Uterus (tissue), 4 donors: ENCODE measurements at places on chromosomes 1 and 21. TPM values are rescaled to one million over a fixed set of nuclear protein-coding genes. Genes with fewer than 3 reads are reported as not detected.

DNA sequence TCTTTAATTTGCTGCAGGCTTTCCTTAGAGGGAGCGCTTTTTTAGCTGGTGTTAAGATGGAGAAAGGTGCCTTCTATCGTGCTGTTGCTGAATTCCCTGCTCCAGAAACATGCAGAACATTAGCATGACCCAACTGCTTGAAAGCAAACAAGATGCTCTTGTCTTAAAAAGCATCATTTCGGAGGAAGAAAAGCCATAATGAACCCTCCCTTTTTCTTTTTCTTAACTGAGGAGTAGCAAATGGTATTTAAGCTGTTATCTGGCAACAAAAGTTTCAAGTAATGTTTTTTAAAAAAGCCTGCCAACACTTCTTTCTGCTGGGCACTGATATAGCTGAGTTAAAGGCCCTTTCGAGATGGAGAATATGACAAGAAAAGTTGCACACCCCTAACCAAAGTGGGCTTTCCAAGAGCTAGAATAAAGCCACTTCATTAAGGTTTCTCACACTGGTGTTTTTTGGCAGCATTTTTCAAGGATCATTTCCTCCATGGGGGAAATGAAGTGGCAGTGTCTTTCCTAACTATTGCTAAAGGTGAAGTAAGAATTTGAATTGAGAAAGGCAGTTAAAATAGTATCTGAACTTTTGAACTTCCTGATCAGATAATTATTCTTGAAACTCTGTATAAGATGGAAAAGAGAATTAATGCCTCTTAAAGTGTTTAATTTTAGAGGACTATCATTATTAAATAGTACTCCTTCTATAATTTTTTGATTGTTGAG, 38.8 kb downstream of the ST6GALNAC5 start:
- DNase-seq: no peak

DNA sequence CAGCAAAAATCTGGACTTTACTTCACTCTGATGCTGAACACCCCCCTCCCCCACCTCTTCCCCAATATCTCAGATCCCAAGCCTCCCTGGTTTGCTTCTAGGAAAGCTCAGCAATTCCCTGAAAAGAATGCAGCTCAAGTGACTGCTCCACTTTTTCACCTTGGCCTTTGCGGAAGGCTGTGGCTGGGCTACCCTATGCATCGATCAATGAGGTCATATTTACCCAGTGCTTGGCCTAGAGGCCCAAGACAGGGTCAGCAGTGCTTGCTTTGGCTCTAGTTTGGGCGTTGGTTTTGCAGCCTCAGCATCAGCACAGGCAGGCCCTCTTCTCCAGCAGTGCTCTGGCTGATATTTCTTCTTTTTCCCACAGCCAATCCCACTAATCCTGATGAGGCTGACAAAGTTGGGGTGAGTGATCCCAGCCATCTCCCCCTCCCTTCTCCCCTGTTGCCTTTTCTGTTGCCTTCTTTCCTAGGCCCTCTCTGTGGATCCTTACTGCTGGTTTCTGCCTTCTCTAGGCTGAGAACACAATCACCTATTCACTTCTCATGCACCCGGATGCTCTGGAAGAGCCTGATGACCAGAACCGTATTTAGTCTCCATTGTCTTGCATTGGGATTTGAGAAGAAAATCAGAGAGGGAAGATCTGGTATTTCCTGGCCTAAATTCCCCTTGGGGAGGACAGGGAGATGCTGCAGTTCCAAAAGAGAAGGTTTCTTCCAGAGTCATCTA, 14.2 kb downstream of the FCGR2B start:
- no peak for DNase-seq

DCDC2B gene
- total RNA-seq: not detected

DNA sequence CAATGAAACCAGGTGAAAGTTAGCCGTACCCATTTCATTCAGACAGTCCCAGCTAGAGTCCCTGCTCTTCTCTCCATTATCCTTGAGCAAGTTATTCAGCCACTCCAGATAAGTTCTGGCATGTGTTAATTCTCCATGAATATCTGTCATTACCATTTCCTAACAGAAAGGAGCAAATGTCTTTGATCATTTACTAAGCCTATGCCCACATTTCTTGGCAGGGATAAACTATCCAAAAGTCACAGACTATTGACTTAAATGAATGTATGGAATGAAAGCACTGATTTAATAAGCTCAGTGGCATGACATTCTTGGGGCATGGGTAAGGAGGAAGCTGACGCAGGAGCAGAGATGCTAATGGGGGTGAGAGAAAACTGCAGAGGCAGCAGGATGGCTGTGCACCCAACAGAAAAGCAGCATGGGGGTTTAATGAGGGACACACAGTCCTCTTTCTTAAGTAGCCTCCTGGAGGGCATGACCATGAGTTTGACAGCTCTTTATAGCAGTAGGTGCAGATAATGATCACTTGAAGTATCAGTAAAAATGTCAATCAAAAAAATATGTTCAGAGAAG, 17.6 kb upstream of the DHCR24 start:
- no peak for DNase-seq

PSMB4 gene
- total RNA-seq: 249 TPM

- no peak for DNase-seq
These were observed 39.2 kb upstream of the CTTNBP2NL start for GRCh38 chr1:112356765-112357164.

- DNase-seq: peak; percentile 67
These were observed 14.4 kb downstream of the SMYD3 start for GRCh38 chr1:246492611-246493245.

FCN3 gene
- 4.7 TPM for total RNA-seq

CACNA1S gene
- total RNA-seq: 0.07 TPM

DNA sequence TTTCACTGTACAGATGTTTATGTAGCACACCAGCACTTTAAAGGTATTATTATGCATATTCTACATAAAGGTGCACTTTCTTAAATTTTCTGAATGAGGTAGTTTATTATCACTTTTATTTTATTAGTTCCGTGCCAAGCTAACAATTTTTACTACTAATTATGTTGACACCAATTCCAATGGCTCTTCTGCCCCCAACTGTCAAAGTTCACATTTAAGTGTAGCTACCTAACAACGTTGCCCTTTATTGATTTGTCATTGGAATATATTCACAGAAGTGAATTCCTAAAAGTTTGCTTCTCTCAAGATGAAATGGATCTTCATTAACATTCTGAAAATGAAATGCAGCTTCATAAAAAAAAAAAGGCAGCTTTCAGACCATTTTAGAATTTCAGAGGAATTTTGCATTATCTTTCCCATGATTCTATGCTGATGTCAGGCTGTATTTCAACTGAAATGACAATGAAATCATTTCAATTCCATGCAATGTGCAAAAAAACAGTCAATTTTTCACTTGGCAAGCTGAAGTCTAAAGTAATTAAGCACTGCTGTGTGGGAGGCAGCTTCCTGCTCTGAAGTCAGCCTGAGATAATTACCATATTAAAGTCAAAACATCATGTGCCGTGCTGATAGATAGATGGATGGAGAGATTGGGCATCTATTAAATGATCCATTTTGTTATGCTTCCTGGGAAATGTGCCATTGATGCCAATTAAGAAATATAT, 229.2 kb downstream of the TTLL7 start:
- no peak for DNase-seq

- DNase-seq: no peak
These were observed 28.0 kb upstream of the FOXO6 start for GRCh38 chr1:41333146-41333784.

DNA sequence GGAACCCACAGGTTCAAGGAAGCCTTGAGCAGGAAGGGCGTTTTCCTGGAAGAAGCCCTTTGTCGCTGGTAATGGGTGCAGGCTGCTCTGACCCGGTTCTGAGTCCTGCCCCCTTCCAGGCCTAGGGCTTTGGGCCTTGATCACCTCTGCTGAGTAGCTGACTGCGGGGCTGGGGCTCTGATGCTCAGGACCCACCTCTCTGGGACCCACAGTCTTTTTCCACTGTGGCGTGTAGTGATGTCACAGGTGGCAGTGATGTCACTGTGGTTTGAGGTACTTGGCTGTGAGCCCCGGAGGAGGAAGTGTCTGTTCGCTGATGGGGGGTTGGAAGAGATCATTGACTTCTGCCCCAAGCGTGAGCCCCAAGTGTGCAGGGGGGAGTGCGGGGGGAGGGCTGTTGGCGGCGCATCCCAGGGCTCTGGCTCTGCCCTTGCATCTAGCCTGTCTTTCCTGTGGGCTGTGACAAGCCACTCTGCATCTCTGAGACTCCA, 6.9 kb downstream of the TNFRSF1B start:
- DNase-seq: peak; percentile 47

- DNase-seq: no peak
These were observed 100.4 kb downstream of the MRPL37 start for GRCh38 chr1:54300401-54300800.

NR5A2 gene
- total RNA-seq: 16.0 TPM

KANK4 gene
- not detected for total RNA-seq

DNA sequence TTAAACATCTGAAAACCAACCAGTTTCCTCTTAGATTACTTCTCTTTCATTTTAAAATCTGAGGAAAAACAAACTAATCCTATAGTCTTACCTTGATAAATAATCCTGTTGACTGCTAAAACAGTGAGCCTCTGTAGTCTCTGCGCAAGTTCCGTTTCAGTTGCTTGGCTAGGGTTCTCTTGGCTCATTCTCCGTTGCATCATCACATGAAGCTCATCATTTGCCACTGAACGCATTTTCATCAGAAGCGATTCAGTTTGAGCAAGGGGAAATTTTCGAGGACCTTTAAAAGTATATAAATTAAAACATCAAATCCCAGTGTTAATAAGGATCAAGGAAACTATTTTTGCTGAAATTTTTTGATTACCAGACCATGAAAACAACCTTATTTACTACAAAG, 96.7 kb upstream of the GNG4 start:
- DNase-seq: peak; percentile 21

GRCh38 chr21:34129039-34129891, 55.9 kb downstream of the MRPS6 start:
- DNase-seq: peak; percentile 59

DNA sequence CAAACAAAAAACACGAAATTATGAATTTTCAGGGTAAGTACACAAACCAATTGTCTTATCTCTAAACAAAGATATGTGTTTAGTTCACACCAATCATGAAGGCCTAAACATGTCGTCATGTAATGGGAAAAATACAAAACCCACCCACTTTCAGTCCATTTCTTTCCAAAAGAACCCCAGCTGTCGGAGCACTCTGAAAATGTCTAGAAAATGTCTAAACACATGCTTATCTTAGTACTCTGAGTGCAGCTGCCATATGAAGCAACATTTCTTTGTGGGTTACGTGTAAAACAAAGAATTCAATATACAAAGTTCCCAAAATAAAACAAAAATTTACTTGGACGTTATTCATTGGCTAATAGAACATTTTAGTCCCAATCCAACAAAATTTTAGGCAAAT, 22.7 kb downstream of the SERBP1 start:
- DNase-seq: no peak

ERG gene
- 78.6 TPM for total RNA-seq

CYP4Z1 gene
- total RNA-seq: 0.51 TPM

HMCN1 gene
- total RNA-seq: 92.9 TPM

FCMR gene
- total RNA-seq: 0.59 TPM

C1orf87 gene
- not detected for total RNA-seq

GRCh38 chr21:28142697-28143096, 850.0 kb downstream of the LTN1 start:
- DNase-seq: no peak

CFHR5 gene
- total RNA-seq: not detected
